ENCODE measurements at places on chromosomes 7 and 10.

GRCh38 chr7:131633342-131633843, 77.0 kb upstream of the PODXL start:
- DNase-seq = no peak

DNA sequence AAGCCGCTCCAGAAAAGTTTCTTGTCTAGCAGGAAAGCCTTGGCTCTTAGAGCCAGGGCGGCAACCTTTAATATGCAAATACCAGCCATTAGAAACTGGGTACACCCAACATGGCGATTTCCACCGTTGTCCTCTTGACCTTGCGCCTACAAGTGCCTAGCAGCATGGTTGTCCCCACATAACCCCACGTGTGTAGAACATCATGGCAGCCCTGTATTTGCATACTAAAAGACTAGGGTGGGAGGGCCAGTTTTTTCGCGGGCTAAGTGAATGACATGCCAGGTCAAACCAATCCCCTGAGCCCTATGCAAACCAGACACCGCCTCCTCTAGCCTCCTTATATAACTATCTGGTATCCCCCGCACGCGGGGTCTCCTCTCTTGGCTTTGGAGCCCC, 58.4 kb upstream of the FZD8 start:
- no peak for DNase-seq

GRCh38 chr10:71873582-71874211, 22.6 kb upstream of the PSAP start:
- no peak for DNase-seq

DNA sequence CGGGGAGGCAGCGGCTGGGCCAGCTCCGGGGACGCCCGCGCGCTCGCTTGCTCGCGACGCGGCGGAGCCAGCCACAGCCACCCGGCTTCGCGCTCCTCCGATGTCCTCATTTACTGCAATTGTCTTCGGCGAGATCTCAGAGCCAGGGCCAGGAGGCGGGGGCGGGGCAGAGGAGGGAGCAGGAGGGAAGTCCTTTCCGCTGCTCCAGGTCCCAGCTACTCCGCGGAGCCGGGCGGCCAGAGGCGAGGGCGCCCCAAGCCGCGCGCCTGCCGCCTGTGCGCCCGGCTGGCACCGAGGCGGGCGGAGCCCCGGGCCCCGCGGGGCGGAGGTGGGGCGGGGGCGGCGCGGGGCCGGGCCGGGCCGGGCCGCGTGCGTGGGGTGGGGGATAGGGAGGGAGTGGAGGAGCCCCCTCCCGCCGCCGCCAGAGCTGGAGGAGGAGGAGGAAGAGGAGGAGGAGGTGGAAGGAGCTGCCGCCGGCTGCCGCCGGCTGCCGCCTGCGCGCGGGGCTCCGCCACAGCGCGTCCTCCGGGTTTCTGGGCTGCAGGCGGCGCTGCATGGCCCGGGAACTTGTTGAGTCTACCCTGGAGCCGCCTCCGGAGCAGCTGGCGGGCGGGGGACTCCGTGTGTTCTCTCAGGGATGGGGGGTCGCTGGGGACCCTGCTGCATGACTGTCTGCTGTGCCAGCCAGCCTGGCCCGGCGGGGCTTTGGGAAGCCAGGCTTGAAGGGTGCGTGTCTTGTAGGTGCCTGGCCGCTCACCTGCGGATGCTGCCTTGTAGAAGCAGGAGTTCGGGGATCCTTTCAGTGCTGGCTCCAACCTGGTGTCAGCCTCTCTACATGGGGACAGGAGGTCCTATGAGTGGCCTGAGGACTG, at the start of gene INSYN2A:
Gene INSYN2A (minus strand): TSS at position 310 of the 872 bp plus-strand sequence. CDS start 20,196 bp downstream, outside the sequence.
- DNase-seq = no peak

DNA sequence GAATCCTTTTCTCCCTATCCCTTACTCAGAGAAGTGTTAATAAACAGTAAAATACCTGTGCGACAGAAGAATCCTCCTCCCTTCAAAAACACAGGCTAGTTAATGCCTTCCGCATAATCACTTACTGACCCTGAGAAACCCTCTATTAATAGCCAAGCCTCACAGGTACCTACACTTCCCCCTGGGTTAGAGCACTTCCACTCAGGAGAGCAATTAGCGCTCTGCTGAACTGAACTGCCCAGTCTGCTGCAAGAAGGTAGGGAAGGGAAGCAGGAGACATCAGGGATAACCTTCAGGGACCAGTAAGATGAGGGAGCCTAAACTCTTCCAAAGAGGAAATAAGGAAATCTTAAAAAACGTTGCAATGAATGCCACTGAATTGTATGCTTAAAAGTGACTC, 39.6 kb downstream of the KIAA1549 start:
- no peak for DNase-seq

GRCh38 chr10:17737027-17737965, 14.7 kb upstream of the TMEM236 start:
- no peak for DNase-seq

DNA sequence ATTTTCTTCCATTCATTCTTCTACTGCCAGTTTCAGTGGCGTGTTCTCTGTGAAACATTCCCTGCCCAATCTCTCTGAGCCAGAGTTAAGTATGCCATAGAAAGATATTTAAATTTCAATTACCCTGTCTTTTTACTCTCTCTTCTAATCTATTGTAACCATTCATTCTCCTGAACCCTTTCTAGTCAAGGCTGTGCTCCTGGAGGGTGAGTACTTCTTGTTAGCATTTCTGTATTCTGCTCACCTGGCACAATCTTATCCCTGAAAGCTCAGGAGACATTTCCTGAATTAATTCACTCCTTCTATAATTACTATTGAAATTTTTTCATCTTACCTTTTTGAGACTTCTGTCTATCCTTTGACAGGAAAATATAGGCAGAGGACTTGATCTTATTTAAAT, 271.7 kb downstream of the HGF start:
- DNase-seq = no peak

DNA sequence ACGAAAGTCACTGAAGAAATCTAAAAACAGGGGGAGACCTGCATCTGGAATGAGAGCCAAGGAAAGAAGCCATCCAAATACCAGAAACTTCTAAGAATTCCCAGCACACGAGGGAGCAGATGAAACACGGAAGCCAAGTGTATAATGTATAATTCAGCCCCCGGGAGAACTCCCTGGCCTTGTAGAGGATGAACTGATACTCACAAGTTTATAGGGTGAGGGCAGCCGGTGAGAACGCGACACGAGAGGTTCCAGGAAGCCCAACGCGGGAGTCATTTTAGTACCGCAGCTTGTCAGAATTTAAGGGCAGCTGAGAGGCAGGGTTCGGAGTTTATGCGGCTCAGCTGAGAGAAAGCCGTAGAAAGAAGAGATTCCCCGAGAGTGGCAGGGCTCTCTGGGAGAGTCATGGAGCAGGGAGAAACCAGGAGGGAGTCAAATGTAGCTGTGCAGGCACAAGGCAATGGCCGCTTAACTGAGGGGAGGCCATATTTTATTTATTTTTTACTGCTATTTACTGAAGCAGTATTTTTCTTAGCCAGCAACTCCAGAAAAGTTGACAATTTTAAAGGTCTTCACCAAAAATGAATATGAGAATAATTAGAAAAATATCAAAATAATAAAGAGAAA, 164.0 kb downstream of the NPSR1 start:
- no peak for DNase-seq

- no peak for DNase-seq
These were observed 26.2 kb downstream of the RAMP3 start for GRCh38 chr7:45183711-45184210.

DNA sequence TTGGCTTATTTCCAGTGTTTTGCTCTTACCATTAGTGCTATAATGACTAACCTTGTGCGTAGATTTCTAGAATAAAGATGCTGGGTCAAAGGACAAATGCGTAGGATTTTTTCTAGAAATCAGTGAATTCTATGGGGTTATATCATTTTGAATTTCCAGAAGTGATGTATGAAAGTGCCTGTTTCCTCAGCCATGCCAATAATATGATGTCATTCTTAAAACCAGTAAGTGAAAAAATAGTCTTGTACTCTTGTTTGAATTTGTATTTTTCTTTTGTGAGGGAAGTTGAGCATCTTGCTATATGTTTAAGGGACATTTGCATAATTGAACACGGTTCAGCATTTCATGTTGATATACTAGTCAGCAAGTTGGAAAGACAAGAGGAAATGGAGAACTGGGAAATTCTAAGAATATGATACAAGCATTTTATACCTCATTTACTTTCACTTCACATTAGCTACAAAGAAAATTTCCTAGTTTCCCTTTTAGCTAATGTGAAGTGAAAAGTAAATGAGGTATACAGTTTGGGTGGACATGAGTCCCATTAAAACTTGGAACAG, 3.8 kb upstream of the DNAH11 start:
- no peak for DNase-seq

DNA sequence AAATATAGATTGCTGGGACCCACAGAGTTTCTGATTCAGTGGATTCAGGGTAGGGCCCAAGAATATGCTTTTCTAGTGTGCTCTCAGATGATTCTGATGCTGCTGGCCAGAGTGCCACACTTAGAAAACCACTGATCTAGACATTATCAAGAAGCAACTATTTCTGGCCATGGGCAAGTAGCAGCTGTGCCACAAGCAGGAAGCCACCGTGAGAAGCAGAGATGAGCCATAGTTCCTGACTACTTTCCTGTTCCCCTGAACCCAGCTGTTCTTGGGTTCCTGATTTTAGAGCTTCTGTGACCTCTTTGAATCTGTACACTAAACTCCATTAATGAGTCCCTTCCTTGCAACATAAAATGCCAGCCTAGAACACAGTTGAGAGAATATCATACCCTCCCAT, 38.1 kb upstream of the PIK3AP1 start:
- no peak for DNase-seq

DNA sequence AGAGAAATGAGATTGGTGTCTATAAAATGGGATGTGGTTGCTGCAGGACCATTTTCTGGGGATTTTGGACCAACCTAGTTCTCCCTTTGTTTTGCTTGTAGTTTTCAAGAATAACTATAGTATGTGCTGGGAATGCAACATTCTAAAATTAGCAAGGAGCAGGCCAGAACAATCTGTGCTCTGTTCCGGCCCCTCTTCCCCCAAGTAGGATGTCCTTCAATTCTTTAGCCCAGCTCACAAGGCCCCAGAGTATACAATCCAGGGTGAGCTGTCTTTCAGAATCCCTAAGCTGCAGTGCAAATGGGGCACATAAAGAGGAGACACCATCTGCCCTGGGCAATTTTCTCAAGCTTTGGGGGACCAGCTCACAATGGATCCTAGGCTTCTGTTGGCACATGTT, 809.1 kb downstream of the TNS3 start:
- no peak for DNase-seq

DNA sequence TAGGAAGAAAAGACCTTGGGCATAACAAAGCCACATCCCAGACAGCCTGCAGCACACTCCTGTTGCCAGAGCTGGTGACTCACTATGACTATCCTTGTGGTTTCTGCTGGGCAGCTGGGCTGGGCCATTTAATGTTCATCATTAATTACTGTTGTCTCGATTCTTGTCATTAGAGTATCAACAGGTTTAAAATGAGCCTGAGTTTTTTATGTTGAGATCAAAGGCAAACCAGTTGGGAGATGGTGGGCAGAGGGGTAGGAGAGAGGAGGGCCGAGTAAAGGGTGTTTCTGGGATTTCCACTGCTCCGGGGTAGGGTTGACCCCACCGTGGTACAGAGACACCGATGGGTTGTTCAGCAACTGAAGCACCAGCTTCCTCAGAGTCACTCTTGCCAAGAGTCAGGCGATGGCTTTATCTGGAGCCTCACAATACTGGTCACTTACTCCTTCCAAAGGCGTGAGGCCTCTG, 128.7 kb upstream of the LYZL1 start:
- DNase-seq = no peak

DNA sequence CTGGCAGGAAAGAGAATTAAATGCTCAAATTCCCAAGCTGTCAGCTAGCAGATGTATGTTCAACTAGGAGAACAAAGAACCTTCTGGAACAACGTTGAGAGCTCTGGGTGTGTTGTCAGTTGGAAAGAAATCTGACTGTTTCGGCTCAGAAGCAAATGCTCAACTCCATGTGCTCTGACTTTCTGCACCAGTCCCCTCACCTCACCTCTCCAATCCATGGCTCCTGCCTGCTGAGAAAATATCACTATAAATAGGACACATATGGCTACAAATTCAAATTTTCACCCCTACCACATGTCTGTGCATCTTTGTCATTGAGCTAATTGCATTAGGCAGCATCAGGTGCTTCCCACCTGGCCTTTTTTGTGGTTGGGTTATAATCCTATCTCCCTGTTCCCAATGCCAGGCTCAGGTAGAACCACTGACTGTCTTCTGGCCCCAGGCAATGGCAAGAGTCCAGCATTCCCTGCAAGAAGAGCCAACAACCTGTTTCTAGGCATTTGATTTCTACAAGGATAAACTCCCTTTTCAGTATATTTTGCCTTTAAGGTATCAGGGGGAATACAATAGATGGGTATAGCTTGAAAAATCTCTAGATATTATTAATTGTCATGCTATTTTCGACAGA, 142.6 kb upstream of the LSM8 start:
- DNase-seq = no peak

DNA sequence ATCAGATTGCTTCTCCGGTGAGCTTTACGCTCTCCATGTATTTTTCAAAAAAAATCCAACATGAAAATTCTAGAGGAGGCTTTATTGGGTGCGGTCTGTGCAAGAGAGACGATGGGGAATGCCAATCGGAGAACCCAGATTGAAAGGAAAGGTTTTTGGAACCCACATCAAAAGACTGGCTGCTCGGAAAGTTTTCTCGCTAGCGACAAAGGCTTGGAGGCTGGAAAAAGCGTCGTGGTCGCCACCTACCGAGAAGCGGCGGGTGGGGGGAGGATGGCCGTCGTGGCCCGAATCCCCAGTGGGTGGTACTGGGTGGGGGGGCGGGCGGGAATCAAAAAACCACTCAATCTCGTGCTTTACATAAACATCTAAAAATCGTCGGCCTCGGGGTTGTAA, 1.1 kb upstream of the GTF2I start:
- no peak for DNase-seq

GRCh38 chr7:16419859-16420258, 1.5 kb downstream of the CRPPA start:
- DNase-seq = no peak

- no peak for DNase-seq
These were observed 69.8 kb upstream of the BAIAP2L1 start for GRCh38 chr7:98470485-98471240.

- no peak for DNase-seq
These were observed 117.4 kb upstream of the POM121L12 start for GRCh38 chr7:52917982-52918578.

DNA sequence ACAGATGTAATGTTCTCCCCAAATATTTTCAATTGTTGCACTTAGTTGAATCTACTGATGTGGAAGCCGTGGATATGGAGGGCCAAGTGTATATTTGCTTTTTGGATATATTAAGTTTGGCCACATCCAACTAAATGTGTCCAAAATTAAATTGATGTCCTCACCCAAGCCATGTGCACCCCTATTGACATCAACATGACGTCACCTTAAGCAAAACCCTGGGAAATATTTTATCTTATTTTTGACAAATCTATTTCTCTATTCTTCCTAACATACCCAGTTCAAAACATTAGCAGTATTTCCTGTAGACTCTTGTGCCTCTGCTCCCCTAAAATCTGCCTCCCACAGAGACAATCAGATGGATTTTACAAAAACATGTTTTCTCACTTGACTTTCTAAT, 652.5 kb downstream of the PCDH15 start:
- DNase-seq = no peak

DNA sequence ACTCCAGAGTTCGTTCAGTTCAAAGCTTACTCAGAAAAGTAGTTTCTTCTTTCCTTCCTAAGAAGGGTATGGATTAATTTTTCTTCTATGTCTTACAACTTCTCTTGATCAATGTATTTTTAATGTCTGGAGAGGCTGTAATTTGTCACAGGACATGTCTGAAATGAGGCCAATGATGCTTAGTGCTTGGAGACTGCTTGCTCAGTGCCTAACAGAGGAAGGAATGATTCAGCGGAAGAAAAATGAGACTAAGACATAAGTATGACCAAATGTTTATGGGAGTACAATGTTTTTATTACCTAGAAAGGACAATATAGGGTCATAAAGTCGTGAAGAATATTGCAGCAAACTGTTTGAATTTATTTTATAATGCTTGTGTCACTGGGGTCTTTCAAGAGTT, 43.3 kb downstream of the GPR37 start:
- no peak for DNase-seq

Data from cortex of kidney (tissue), 1 donor.